NCI-H526 (cell line): ENCODE measurements at places on chromosomes 6 and 20.

GRCh38 chr6:72413884-72414283 is 208.0 kb upstream of the KCNQ5 start:
- no peak for DNase-seq

- no peak for DNase-seq
Observed at GRCh38 chr6:4554645-4555044, 221.6 kb upstream of the CDYL start.

DNA sequence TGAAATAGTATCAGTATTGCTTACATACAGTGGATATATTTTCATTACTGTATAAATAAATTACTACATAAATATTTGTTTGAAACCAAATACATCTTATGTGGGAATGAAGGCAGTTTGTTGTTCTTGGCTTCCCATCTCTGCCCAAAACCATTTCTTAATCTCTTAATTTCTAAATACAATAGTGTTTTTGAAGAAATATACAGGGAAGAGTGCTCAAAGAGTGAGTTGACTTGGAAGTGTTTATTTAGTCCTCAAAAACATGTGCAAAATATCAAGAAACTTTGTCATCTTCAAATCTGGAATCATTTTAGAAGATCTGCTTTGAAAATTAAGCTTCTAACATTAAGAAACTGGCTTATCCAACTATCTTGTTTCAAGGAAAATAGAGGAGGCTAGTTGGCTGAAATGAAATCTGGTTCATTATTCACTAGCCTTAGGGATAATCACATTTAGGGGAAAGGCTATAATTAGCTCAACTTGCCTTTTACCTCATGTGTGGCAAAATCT is 259.8 kb upstream of the FLRT3 start:
- DNase-seq: no peak

DNA sequence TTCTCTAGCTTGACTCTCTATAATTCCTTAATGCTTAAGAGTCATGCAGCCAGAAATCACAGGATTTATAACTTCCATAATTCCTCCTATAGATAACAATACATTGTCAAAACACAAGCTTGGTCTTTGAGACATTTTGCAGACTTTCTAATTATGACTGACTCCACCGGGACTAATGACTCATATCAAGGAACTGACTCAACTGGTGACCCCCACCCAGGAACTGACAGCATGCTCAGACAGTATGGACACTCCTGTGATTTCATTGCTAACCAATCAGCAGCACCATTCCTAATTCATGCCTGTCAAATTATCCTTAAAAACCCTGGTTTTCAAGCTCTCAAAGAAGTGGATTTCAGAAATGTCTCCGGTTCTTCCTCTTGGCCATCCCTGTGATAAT is 670.5 kb upstream of the IMPG1 start:
- DNase-seq: no peak

DNA sequence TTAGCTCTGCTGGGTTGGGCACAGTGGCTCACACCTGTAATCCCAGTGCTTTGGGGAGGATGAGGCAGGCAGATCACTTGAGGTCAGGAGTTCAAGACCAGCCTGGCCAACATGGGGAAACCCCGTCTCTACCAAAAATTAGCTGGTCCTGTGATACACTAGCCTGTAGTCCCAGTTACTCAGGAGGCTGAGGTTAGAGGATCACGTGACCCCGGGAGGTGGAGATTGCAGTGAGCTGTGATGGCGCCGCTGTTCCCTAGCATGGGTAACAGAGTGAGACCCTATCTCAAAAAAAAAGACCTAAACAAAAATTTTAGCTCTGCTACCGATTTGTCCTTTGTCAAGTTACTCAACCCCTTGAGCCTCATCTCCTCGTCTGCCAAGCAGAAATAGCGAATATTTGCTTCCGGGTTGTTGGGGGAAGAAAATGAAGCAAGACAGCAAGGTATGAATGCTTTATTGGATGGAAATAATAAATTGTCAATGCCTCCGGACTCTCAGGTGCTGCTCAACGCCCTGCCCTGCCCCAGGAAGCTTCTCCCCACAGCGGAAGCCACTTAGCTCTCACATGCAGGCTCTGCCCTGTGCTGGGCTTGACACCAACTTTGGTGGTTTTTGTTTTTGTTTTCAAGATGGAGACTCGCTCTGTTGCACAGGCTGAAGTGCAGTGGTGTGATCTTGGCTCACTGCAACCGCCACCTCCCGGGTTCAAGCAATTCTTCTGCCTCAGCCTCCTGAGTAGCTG is 24.9 kb upstream of the ITCH start:
- no peak for DNase-seq

- no peak for DNase-seq
Observed at GRCh38 chr20:48824830-48825565, 2.8 kb downstream of the PREX1 start.

DNA sequence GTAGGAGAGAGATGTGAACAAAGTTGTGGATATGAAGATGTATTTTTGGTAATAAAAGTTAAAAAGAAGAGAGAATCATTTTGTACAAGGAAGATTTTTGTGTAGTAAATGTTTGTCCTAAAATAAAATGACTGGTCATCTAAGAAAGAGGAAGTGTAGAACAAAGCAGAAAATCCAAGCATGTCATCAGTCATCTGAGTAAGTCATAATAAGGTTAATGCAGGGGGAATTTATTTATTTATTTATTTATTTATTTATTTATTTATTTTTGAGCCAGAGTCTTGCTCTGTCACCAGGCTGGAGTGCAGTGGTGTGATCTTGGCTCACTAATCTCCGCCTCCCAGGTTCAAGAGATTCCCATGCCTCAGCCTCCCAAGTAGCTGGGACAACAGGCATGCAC is 15.7 kb upstream of the CGA start:
- DNase-seq: no peak

- no peak for DNase-seq
Observed at GRCh38 chr20:38209736-38210405, 44.8 kb upstream of the TGM2 start.

GRCh38 chr6:157677235-157677634 is 145.8 kb upstream of the SNX9 start:
- no peak for DNase-seq

DNA sequence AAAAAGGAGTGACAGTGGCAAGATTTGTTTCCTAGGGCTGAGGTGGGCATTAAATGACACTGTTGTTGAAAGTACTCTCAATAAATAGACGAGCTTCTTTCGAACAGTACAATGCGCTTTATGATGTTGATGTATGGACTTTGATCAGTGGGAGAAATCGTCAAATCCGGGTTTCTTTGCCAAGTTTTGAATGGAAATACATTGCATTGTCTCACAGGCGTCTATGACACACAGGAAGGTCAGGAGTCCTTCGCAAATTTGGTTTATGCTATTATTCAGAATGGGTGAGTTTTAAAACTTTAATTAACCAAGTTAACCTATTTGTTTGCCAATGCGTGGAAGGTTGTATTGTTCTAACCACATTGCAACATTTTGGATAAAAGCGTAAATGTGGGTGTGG is 547.3 kb upstream of the SLC35B3 start:
- DNase-seq: no peak

GRCh38 chr6:36232172-36232571 is 35.6 kb downstream of the BRPF3 start:
- no peak for DNase-seq

GRCh38 chr6:3490625-3490980 is 33.8 kb upstream of the SLC22A23 start:
- no peak for DNase-seq

DNA sequence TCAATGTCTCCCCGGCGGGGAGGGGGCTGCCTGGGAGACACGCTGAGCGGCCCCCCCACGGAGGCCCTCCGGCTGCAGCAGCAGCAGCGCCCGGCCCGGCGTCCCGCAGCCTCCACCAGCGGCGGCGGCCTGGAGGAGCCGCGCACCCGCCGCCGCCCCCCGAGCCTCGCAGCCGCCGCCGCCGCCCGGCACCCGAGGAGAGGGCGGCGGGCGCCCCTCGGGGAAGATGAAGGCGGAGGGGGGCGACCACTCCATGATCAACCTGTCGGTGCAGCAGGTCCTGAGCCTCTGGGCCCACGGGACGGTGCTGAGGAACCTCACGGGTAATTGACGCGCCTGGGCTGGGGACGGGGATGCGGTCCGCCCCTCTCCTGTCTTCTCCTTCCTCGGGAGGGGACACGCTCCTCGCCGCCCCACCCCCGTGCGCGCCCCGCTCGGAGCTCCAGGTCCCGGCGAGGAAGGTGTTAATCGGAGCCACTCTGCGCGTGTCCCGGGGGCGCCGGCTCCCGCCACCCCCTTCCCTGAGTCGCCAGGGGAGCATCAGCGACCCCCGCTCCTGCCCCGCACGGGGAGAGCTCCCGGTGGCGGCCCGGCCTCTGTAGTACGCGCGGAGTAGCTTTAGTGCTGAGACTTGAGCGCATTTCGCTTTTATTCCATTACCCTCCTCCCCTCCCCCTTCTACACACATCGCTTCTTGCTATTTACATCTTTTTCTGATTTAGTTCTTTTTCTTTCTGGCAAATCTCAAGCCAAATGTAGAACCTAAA is 686 bp downstream of the TMEM170B start:
- peak; percentile 76 for DNase-seq

GRCh38 chr6:121285041-121285440 is 49.2 kb downstream of the TBC1D32 start:
- DNase-seq: no peak

GRCh38 chr6:157400676-157401075 is 19.7 kb downstream of the ZDHHC14 start:
- no peak for DNase-seq

- no peak for DNase-seq
Observed at GRCh38 chr20:23962272-23962671, 26.3 kb downstream of the GGTLC1 start.

DNA sequence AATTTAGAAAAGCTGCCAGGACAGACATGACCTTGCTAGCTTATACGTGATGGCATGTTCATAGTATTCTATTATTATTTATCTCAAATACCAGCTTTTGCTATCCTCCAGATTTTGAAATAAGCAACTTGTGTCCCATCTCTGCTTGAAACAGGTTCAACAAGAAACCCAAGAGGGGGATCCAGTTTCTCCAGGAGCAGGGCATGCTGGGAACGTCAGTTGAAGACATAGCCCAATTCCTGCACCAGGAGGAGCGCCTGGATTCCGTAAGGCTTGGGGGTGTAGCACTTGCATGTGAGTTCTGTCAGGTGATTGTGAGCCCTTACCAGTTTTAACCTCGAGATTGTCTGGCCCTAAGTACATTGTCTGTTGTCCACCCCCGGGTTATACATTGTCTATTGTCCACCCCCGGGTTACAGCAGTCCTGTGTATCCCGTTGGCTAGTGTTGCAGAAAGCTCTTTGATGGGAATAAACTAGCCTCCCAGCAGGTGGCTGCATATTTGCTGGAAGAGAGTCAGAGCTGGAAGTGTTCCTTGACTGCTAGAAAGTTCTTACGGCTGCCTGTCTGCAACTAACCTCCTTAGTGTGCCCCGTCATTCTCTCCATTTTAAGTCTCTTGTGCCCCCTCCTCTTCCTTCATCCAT is 61.4 kb upstream of the CSE1L start:
- no peak for DNase-seq

DNA sequence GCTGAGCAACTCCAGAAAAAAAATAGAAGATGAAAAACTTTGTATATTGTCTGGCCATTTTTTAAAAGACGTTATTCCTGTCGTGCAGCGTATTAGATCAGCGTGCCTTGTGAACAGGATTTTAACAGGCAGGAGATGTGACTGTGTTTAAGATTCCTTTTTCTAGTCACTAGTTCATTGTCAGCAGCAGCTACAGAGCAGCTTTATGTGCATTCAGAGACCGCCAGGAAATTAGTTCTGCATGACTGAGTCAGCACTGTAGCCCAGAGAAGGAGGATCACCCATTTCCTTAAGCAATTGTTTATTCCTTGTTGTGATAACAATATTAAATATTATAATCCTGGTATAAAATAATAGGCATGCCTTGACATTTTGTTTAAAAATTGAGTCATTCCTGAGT is 75.4 kb upstream of the ADGRB3 start:
- DNase-seq: peak; percentile 56

DNA sequence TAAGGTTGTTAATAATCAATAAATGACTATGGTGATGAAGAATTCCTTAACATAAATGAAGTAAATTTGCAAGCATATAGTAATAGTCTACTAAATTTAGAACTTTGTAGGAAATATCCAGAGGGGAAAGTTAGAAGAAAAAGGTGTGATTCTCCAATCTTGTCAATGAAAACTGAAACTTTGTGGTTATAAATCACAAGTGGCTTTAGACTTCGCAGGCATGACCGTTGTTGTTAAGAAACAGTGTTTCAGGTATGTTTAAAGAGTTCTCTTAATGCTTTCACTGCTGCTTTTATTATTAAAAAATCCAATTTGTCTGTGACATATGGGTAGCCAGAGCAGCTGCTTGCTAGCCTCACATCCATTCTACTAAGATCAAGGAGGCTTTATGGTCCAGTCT is 475.6 kb upstream of the ADGRB3 start:
- no peak for DNase-seq

- no peak for DNase-seq
Observed at GRCh38 chr20:61541537-61541936, 289.5 kb downstream of the CDH4 start.

DNA sequence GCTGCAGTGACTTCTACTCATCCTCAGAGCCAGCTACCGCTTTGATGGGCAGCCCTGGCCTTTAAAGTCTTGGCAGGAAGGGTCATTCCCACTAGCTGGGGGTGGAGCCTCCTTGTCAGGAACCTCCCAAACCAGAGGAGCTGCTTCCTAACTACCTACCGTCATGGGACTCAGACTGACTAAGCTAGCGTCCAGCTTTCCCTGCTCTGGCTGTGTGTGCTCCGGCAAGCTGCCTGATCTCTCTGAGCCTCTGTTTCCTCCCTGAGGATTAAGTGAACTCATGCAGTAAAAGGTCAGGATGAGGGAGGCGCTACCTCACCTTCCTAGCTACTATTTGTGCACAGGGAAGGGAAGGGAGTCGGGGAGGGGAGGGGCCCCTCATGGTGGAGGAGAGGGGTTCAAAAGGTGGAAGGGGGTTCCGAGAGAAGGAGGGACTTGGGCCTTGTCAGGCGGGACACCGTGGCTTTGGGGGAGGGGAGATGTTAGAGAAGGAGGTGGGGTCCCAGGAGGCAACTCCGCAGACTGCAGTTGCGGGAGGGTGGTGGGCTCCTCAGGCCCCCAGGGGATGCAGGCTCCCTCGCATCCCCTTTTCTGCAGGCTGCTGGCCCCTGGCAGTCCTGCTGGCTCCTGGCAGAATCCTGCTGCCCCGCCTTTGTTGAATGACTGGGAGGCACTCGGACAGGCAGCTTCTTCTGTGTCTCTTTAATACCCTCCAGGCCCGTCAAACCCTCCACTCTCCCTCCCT is 9.8 kb downstream of the DUSP15 start:
- DNase-seq: no peak

GRCh38 chr6:138596591-138596990 is 97.3 kb upstream of the NHSL1 start:
- DNase-seq: no peak

DNA sequence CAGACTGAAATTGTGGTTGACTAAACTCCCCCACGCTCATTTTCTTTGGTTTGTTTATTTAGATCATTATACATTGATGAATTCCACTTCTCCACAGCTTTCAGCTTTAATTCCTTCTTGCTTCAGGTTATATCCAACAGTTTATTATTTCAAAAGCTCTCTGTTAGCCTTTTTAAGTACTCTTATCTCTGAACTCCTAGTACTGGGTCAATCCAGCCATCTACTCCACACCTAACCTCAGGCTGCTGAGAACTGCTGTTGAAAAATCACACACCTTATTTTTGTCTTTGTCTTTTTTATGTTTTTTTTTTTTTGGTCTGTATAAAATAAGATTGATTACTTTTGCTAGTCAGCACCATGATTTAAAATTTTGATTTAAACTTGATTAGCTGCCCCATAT is 32.9 kb downstream of the FLRT3 start:
- DNase-seq: no peak
